ENCODE measurements at places on chromosomes 7 and 10. TPM values are rescaled to one million over a fixed set of nuclear protein-coding genes. Genes with fewer than 3 reads are reported as not detected.

DNA sequence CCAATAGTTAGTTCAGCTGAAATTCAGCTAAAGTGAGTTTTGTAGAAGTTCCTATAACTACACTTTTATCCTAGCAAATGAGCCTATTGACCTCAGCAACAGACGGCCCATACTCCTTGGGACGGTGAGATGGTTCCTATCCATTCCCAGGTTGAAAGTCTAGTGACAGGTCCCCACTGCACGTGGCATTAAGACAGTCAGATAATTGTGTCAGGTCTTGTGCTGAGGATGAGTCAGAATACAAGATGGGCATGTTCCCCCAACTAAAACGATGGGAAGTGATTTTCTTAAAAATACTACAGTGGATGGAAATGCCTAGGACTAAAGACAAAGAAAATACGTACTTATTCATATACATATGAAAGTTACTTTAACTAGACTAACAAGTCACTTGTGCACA, 2.1 kb downstream of the CAV1 start:
- no peak overlapping the region for H3K27ac ChIP-seq
- H3K36me3 ChIP-seq, result no peaks in the 10 kb centered on the region
- H3K27me3 ChIP-seq, result peaks cover 4% of the 10 kb centered on the region

- H3K27ac ChIP-seq, result no peak overlapping the region
- no peaks in the 10 kb centered on the region for H3K27me3 ChIP-seq
- DNase-seq, result no peak
- H3K4me1 ChIP-seq, result no peaks in the 10 kb centered on the region
Observed at GRCh38 chr7:5143106-5143505, 46.9 kb upstream of the WIPI2 start.

GRCh38 chr10:72356115-72356514, 1.4 kb upstream of the DNAJB12 start:
- H3K4me1 ChIP-seq, result peaks cover 21% of the 10 kb centered on the region
- no peak for DNase-seq
- H3K27ac ChIP-seq, result no peak overlapping the region
- no peaks in the 10 kb centered on the region for H3K27me3 ChIP-seq
- no peak overlapping the region for H3K4me3 ChIP-seq

DNA sequence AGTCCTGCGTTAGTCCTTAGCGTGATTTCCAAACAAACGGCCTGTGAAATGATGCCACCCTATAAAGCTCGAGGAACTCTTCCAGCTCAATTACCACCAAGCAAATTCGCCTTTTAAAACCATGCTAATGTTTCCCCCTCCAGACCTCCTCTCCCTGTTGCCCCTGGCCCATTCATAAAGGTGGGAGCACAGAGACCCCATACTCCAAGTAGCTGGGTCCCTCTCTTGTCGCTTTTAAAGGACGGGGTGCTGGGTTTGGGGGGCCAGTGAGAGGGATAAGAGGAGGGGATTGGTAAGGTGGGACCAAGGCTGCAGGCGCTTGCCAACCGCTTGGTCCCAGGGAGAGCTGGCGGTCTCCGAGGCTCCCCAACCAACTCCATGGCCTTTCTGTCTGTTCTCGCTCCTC, 1.2 kb downstream of the HMX2 start:
- DNase-seq, result no peak
- H3K27me3 ChIP-seq, result no peaks in the 10 kb centered on the region
- H3K4me3 ChIP-seq, result no peak overlapping the region
- H3K36me3 ChIP-seq, result no peaks in the 10 kb centered on the region
- H3K4me1 ChIP-seq, result peaks cover 13% of the 10 kb centered on the region

Gene LMOD2
- total RNA-seq, result not detected

- no peaks in the 10 kb centered on the region for H3K4me1 ChIP-seq
- no peak overlapping the region for H3K4me3 ChIP-seq
- DNase-seq, result no peak
- no peaks in the 10 kb centered on the region for H3K36me3 ChIP-seq
Observed at GRCh38 chr7:147971606-147972110, 618.9 kb upstream of the C7orf33 start.
